ENCODE measurements at places on chromosomes 16 and 17.
A peak's percentile ranks its signal among the peaks of the same experiment; 100 is the strongest.

DNA sequence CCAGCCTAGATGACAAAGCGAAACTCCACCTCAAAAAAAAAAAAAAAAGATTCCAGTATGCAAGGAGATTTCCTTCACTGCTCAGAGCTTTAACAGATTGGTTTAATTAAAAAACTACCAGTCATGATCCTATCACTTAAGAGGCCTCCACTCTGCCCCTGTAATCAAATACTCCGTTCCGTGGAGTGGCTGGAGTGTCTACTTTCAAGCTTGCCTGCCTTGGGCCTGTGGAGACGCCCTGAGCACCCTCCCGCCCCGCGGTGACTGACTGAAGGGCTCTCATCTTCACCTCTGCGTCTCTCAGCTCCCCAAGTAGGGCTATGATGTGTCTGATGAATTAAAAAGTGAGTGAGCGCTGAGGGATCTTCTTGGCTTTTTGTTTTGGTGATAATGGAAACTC lies 25.3 kb upstream of the TRPV3 start:
- DNase-seq: no peak

GRCh38 chr16:400061-400591 lies 1.6 kb upstream of the DECR2 start:
- no peak for DNase-seq

DNA sequence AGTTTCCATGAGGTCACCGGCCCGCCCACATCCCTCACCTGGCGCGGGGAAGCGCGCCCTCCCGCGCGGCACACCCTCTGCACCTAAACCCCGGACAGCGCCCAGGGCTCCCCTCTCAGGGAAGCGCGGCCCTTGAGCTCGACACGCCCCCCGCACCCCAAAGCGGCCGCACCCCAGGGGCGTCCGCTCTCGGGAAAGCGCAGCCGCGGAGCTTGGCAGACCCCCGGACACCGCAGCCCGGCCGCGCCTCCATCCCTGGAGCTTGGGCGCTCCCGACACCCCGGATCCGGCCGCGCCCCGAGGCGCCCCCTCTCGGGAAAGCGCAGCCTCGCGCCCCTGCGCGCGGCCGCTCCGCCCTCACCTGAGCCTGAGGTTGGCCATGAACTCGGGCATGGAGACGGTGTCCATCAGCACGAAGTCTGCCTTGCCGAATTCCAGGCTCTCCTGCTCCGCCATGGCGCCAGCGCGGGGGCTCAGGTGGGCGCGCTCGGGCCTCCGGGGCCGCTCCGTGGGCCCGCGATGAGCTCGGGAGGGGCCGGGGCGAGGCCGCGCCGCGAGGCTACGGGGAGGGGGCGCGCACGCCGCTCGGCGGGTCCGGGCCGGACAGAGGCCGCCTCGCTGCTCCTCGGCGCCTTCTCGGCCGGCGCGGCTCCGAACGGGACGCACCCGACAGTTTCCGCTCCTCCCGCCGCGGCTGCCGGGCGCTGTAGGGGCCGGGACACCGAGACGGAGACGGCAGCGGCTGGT lies at the start of gene MYO1D:
MYO1D (minus strand) TSS at position 708 of the 747 bp plus-strand sequence; CDS start at position 456, 252 bp downstream.
- DNase-seq: no peak

DNA sequence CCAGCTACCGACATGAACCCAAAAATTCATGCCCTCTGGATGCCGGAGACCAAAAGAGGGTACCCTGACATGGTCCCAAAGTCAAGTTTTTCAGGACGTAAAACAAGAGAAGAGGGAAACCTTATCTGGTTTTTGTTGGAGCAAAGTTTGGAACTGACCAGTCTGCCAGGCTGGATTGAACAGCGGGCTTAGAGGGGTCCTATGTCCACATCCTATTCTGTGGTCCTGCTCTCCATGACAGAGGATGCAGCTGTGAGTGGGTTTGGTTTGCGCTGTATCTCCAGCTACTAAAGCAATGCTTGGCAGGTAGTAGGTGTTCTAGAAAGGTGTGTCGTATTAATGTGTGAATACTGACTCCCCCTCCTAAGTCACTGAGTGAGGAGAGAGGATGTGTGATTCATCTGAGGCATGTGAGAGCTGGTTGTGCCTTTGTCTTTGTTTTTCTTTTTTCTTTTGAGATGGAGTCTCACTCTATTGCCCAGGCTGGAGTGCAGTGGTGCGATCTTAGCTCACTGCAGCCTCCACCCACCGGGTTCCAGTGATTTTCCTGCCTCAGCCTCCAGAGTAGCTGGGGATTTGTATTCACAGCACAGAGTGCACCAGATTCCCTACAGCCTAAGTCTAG lies 31.0 kb downstream of the PMM2 start:
- no peak for DNase-seq

DNA sequence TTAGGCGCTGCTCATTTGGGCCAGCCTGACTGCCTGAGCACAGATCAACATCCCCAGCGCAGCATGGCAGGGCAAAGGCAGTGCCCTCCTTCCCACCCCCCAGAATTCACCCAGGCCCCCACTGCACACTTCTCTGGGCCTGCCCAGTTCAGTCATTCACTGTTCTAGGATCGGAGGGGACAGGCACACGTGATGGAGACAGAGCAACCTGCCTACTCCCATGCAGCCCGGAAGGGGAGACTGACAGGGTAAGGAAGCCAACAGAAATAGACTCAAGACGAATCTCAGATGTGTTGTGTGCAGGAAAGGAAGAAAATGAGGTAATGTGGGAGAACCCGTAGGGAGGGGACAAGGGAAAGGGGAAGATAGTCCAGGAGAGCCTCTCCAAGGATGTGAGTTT lies 59.2 kb upstream of the LYRM9 start:
- DNase-seq: no peak

DNA sequence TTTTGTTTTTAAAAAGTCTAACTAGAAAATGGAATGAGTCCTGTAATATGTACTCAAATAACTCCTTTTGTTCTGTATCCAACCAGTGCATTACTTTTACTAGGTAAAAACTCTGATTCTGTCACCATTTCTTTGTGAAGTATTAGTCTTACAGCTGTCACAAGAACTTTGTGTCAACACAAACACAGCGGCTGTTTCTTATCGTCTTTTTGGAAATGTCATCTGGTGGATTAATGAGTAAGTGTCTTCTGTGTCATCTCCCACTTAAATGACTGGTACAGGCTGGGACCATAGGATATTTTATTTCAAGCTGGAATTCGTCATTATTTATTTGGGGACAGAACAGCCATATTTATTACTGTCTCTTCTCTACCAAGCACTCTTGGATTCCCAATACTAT lies 19.1 kb upstream of the ALDH3A2 start:
- DNase-seq: no peak

DNA sequence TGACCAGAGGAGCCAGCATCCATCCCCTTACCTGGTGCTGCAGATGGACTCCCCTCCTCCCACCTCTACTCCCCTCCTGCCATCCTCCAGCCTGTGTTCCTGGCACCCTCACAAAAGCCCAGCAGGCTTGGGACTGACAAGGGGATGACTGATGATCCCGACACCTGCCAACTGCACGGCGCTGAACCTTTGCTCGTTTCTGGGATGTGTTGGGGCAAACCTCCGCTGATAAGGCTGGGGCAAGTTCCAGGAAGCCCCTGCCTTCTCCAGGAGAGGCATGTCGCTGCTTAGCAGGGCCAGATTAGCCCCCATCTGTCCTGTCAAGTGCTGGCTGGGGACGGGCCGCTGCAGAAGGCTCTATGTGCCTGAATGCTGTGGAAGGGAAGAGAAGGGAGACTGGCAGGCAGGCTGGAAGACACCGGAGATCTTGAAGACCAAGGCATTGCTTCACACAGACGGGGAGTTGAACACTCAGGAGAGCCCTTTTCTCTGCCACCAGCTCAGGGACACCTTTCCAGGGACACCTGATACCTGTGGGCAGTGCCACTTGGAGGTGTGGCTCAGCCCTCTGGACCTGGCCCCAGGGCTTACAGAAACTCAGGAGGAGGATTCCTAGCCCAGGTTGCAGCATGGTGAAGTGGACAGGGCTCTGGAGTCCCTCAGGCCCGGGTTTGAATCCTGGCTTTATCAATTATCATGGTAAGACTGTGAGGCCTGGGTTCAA lies 973 bp upstream of the KRT15 start:
- DNase-seq: peak; percentile 46

GRCh38 chr17:9336817-9337216 lies 238.8 kb downstream of the STX8 start:
- no peak for DNase-seq

DNA sequence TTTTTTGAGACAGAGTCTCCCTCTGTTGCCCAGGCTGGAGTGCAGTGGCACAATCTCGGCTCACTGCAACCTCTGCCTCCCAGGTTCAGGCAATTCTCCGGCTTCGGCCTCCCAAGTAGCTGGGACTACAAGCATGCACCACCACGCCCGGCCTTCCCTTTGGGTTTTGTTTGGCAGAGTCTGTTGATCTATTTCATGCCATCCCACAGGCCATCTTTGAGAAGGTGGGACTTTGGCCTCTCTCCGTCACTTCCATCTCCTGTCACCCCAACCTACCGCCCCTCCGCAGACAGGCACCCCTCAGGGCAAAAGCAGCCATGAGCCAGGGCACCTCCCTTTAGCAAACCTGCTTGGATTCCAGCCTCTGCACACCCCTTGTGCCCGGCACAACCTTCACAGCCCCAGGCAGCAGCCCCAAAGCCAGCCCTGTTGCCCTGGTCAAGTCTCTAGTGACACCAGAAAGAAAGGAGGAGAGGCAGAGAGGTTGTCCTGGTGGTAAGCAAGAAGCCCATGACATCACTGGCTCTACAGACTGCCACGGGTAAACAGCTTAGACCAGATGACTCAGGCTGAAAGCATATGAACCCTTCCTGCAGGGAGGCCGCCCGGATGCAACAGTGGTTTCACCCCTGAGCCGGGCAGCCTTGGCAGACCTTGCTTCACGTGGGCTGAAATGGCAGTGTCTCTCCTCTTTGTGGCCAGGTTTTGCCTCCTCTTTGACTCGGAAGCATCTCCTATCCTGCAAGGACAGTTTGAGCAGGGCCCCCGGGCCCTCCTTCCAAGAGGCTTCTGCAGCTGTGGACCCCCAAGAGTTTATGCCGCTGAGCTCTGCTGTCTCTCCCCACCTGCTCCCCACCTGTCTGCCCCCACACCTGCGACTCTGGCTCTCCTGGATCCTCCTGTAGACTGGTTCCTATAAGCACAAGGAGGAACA lies 8.1 kb upstream of the TIMP2 start:
- peak; percentile 56 for DNase-seq

- DNase-seq: no peak
Observed at GRCh38 chr16:19753815-19754643, 36.0 kb downstream of the IQCK start.

- DNase-seq: no peak
Observed at GRCh38 chr17:80861418-80861815, 130.2 kb upstream of the CHMP6 start.

DNA sequence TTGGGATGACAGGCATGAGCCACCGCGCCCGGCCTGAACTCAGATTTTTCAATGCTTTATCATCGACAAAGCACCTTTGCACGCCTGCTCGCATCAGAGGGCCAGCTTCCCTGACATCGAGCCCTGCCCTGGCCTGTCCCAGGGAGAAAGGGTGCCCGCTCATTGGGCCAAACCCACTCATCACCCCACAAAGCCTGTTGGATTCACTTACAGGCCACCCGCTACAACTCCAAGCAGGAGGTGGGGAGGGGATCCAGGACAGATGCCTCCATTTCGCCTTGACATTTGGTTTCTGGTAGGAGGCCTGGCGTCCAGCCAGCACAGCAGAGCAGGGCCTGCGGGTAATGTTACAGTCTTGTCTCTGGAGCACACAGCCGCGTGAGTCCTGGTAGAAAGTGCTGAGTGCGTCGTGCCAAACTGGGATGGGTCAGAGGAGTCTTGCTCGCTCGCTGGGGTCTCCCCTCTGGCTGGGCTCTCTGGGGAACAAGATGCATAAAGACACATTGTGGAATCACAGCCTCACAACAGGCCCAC lies 19.8 kb downstream of the SMTNL2 start:
- DNase-seq: peak; percentile 91

- peak; percentile 24 for DNase-seq
Observed at GRCh38 chr17:45790296-45790922, 6.3 kb downstream of the CRHR1 start.

DNA sequence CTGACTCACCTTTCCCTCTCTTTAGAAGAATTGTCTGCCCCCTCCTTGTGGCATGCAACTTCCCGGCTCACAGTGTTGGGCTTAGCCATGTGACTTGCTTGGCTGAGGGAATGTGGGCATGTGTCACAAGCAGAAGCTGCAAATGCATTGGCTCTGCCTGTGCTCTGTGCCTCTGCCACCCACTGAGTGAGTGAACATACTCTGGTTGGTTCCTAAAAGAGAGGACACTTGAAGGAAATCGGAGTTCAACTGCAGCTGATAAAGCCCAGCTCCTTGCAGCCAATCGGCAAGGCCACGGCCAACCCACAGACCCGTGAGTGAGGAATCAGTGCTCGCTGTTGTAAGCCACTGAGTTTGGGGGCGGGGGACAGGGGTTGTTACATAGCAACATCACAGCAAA lies 10.9 kb upstream of the GINS2 start:
- DNase-seq: no peak

DNA sequence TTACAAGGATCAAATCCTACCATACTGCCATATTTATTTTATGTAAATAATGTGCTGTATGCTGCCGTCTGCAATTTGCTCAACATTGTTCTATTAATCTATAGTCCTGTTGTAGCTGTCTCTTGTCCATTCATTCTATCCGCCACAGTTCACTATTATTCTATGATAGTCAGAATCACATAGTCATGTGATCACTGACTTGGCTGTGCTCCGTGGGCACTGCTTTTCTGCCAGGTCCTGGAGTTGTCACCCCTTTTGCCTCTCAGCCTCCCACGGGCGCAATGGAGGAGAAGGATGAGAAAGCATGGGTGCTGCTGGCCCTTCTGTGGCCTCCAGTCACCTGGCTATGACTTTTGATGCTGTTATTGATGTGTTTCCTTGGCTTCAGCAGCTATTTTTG lies 37.3 kb upstream of the ANKFY1 start:
- DNase-seq: no peak

GRCh38 chr16:54970016-54970415 lies 39.4 kb downstream of the IRX5 start:
- DNase-seq: no peak

DNA sequence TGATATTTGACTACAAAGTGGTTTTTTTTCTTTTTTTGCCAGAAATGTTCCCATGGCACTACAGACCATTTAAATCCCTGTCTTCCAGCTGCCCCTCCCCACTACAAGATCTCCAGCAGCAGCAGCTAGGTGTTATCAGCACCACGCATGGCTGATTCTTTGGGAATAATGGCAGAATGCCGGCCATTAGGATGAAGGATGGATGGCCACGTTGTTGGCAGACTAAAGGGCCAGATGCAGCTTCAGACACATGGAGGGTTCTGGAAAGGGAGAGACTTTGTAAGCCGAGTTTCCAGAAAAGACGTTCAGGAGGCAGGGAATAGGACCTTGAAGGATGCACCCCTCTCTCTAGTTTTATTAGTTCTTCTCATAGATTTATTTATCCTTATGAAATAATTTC lies 10.3 kb upstream of the MED9 start:
- DNase-seq: peak; percentile 50

Measured in NCI-H446 treated with DMSO at 0.1 percent for 48 hours (cell line).